ENCODE measurements at places on chromosomes 2 and 18. TPM values are rescaled to one million over a fixed set of nuclear protein-coding genes. Genes with fewer than 3 reads are reported as not detected.

Gene RGPD3
- 0.25 TPM for total RNA-seq

DNA sequence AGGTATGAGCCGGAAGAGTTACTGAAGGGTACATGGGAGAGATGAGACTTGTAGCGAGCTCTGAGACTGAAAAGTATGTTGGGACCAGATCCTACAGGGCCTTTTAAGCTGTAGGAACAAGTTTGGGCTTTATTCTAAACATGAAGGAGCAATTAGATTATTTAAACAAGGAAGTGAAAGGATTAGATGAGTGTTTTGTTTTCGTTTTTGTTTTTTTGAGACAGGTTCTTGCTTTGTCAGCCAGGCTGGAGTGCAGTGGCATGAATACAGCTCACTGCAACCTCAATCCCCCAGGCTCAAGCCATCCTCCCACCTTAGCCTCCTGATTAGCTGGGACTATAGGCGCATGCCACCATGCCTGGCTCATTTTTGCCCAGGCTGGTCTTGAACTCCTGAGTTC lies 110.7 kb downstream of the C1D start:
- H3K4me3 ChIP-seq, result no peak overlapping the region
- H3K4me1 ChIP-seq, result peaks cover 13% of the 10 kb centered on the region
- no peak for DNase-seq
- no peaks in the 10 kb centered on the region for H3K27me3 ChIP-seq
- H3K36me3 ChIP-seq, result no peaks in the 10 kb centered on the region

- no peak overlapping the region for H3K27ac ChIP-seq
- peaks cover 24% of the 10 kb centered on the region for H3K36me3 ChIP-seq
- H3K4me3 ChIP-seq, result no peak overlapping the region
- no peaks in the 10 kb centered on the region for H3K27me3 ChIP-seq
- H3K4me1 ChIP-seq, result no peaks in the 10 kb centered on the region
Measured at GRCh38 chr2:138548796-138549195, 47.2 kb downstream of the SPOPL start.

- H3K4me3 ChIP-seq, result no peak overlapping the region
- H3K36me3 ChIP-seq, result no peaks in the 10 kb centered on the region
- H3K27ac ChIP-seq, result no peak overlapping the region
- DNase-seq, result no peak
Measured at GRCh38 chr2:57598551-57598950, 448.1 kb upstream of the VRK2 start.

GRCh38 chr2:24456599-24457556 lies 34.2 kb upstream of the NCOA1 start:
- peaks cover 3% of the 10 kb centered on the region for H3K4me1 ChIP-seq
- peaks cover 92% of the 10 kb centered on the region for H3K27me3 ChIP-seq
- H3K27ac ChIP-seq, result no peak overlapping the region

Gene CCDC93
- 31.1 TPM for total RNA-seq

Gene NETO1
- 4.2 TPM for total RNA-seq

Gene SLC9A4
- 0.05 TPM for total RNA-seq

DNA sequence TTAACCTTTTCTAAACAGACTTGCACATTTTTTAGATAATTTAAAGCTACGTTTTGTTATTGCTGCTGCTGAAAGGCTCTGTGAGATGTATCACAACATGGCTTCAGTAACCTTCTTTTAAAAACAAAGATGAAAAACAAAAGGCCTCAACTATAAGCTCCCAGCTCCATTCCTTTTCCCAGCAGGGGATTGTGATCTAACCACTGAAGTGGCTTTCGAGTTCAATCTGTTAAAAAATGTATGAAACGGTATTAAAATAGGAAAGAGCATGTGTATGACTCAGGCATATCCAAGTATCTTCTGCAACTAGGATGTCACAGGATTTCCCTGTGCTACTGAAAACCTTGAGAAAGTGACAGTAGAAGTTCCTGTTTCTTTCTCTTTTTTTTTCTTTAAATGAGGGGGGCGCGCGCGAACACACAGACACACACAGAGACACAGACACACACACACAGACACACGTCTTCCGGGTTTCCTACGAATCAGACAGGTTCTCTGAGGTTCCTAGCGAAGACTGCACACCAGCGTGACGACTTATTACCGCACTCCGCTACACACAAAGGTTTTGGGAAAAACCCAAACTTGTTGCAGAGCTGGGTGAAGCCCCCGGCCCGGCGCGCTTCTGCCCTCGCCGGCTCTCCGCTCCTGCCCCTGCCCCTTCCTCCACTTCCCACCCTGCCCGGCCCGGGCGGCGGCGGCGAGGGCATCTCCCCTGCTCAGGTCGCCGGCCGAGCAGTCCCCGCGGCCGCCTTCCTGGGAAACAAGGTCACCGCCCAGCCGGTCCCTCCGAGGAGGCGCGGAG lies 86.8 kb downstream of the RBMS1 start:
- peaks cover 15% of the 10 kb centered on the region for H3K4me1 ChIP-seq
- H3K27ac ChIP-seq, result peak overlapping the region; percentile 21
- peak overlapping the region; percentile 86 for H3K4me3 ChIP-seq

DNA sequence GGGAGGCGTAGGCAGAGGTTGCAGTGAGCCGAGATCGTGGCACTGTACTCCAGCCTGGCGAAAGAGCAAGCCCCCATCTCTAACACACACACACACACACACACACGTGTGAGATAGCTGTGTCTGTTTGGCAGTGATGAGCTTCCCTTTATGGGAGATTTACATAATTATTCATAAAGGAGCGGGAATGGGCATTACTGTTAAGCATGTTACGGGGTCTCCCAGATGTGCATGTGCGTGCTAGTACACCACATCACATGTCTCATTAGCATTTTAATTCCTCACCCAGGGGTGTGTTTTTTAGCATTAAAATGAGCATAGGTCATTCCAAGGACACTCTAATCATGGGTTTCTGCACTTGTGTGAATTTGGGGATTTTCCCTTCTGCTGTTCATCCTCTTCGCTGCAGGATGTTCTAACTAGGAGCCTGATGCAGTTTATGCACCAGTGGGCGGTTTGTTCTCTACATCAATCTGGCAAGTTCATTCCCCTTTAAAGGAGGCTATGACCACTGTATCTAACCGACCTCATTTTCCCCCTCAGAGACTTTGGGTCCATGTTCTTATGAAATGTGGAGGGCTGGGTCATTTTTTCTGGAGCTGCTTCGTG lies 1.0 kb upstream of the FAM178B start:
- no peaks in the 10 kb centered on the region for H3K36me3 ChIP-seq
- no peaks in the 10 kb centered on the region for H3K27me3 ChIP-seq
- no peak overlapping the region for H3K4me3 ChIP-seq
- no peaks in the 10 kb centered on the region for H3K4me1 ChIP-seq

DNA sequence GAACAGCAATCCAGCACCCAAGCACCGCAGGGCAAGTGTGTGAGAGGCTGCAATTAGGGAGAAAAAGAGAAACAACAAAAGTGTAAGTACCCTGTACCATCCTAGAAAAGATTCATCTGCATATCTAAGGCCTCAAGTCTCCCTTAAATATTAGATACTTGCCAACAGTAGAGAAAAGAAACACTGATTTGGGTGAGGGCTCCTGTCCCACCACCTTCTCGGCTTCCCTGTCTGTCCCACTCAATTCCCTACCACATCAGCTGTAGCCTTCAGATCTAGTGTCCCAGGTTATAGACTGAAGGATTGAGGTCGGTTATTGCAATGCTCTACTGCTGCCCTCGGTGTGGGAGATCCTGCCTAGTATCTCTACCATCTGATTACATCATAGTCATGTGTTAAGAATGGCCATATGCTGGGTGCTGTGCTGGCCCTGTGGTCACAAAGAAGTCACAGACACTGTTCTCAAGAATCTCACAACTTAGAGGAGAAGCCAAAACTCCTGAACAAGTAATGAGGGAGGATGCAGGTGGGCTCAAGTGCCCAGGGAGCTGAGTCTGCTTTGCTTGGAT lies 2.5 kb downstream of the RAX start:
- H3K27me3 ChIP-seq, result peaks cover 98% of the 10 kb centered on the region
- H3K4me1 ChIP-seq, result peaks cover 3% of the 10 kb centered on the region
- no peak overlapping the region for H3K4me3 ChIP-seq

Gene SGPP2
- not detected for total RNA-seq

Gene DNAH7
- 1.1 TPM for total RNA-seq

DNA sequence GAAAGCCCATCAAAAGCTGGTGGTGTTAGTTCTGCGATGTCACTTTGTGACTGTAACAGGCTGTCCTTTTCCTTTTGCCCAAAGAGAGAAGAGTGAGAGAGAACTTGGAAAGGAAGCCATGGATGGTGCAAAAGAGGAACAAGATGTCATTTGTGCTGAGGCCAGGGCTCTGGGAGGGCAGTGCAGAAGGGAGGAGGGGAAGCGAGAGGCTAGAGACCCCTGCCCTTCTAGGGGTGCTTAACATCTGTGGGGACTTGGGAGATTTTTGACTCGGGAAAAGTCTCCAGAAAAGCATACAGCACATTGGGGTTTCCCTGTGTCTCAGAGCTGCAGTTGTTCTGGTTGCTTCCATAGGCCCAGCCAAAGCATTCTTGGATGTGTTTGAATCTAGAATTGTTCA lies 49.6 kb downstream of the ZBTB7C start:
- no peak for DNase-seq
- no peak overlapping the region for H3K4me3 ChIP-seq
- H3K27ac ChIP-seq, result no peak overlapping the region
- no peaks in the 10 kb centered on the region for H3K27me3 ChIP-seq
- no peaks in the 10 kb centered on the region for H3K36me3 ChIP-seq
- peaks cover 18% of the 10 kb centered on the region for H3K4me1 ChIP-seq

Gene SERPINB4
- total RNA-seq, result not detected

DNA sequence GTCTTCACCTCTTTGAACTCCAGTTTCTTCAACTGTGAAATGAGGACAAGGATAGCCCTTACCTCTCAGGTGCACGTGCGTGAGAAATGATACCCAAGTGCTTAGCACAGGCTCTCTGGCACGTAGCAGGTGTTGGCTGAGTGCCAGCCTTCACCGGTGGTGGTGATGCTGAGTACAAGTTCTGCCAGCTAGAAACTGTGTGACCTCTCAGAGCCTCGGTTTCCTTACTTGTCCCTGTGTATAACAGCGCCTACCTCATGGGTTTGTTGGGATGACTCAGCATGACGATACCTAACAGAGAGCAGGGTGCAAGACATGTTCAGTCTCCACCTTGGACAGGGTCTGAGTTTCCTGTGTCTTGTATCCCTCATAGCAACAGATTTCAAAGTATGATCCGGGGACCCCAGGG lies 205.1 kb downstream of the TNS1 start:
- no peak overlapping the region for H3K4me3 ChIP-seq
- DNase-seq, result no peak
- H3K27me3 ChIP-seq, result no peaks in the 10 kb centered on the region

Gene NLRC4
- total RNA-seq, result not detected

- DNase-seq, result no peak
- H3K36me3 ChIP-seq, result peaks cover 36% of the 10 kb centered on the region
- H3K27ac ChIP-seq, result no peak overlapping the region
- H3K4me1 ChIP-seq, result peaks cover 12% of the 10 kb centered on the region
- H3K27me3 ChIP-seq, result no peaks in the 10 kb centered on the region
Measured at GRCh38 chr2:112762276-112762675, 2.1 kb downstream of the CKAP2L start.

Gene RDH14
- 23.0 TPM for total RNA-seq

DNA sequence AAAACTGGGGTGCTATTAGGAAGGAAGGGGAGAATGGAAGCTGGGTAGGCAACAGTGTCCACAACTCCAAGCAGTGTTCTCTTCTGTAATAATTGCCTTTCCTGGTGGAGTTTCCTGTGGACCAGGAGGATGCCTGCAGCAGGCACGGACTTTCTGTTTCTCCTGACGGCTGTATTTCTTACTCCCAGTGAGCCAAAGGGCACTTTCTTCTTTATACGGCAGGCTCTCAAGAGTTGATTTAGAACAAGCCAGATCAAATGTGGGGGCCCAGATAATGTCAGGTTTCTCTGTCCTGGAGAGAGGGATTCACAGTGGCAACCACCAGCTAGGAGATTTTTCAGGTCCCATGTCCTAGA lies 13.0 kb upstream of the PROC start:
- H3K27ac ChIP-seq, result no peak overlapping the region
- no peak overlapping the region for H3K4me3 ChIP-seq
- no peak for DNase-seq
- no peaks in the 10 kb centered on the region for H3K36me3 ChIP-seq

Gene KIF3C
- 42.9 TPM for total RNA-seq

DNA sequence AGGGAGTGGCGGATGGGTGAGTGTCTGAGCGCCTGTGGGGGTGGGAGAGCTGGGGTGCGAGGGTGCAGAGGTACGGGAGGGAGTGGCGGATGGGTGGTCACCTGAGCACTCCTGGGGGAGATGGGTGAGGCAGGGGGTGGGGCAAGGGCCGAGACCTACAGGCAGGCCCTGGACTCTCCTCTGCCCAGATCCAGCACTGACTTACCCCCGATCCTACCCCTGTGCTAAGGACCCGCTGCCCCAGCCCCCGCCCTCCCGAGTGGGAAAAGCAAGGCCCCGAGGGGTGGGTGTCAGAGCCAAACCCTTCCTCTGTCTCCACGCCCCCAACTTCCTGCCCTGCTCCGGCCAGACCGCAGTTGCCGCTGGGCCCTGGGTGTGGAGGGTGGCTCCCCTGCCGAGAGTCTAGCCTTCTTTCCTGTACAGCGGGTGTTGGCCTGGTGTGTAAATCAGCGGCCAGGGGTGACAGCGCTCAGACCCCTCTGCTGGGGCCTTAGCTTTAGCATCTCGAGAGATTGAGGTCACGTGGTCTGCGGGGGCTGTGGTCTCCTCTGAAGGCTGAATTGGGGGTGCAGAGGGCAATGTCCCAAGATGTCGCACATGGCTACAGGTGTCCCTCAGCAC lies 12.5 kb downstream of the BOK start:
- no peaks in the 10 kb centered on the region for H3K27me3 ChIP-seq
- peak; percentile 21 for DNase-seq
- H3K4me1 ChIP-seq, result no peaks in the 10 kb centered on the region
- H3K27ac ChIP-seq, result no peak overlapping the region
- no peak overlapping the region for H3K4me3 ChIP-seq
